ENCODE measurements at places on chromosomes 4 and X.

GRCh38 chr4:13371048-13371447 is 113.1 kb downstream of the RAB28 start:
- no peak for DNase-seq

- DNase-seq, result no peak
Measured at GRCh38 chr4:109191216-109191615, 111.2 kb downstream of the COL25A1 start.

- DNase-seq, result no peak
Measured at GRCh38 chr4:139521754-139522401, 34.1 kb downstream of the SETD7 start.

- no peak for DNase-seq
Measured at GRCh38 chr4:174056959-174057358, 226.5 kb downstream of the FBXO8 start.

- DNase-seq, result no peak
Measured at GRCh38 chr4:12703036-12703435, 781.1 kb downstream of the RAB28 start.

- DNase-seq, result no peak
Measured at GRCh38 chrX:6708041-6708440, 173.1 kb upstream of the VCX3A start.

DNA sequence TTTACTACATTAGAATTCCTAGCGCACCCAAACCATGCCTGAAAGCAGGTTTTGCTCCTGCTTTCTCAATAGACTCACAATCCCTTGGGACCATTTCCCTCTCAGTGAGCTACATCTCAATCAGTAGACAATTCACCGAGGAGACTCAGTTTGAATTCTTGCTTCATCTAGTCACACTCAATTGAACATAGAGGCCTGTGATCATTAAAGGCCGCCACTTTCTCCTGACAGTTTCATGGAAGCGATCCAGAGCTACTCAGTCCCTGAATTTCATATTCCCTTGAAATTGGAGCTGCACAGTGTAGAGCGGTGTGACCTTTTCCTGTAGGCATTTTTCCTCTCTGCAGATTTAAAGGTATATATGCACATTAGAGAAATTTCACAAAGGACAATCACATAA is 193.9 kb upstream of the SPOCK3 start:
- DNase-seq, result no peak

GRCh38 chrX:110041980-110042379 is 39.1 kb downstream of the TMEM164 start:
- no peak for DNase-seq

- DNase-seq, result no peak
Measured at GRCh38 chr4:87116231-87116630, 104.2 kb downstream of the KLHL8 start.

DNA sequence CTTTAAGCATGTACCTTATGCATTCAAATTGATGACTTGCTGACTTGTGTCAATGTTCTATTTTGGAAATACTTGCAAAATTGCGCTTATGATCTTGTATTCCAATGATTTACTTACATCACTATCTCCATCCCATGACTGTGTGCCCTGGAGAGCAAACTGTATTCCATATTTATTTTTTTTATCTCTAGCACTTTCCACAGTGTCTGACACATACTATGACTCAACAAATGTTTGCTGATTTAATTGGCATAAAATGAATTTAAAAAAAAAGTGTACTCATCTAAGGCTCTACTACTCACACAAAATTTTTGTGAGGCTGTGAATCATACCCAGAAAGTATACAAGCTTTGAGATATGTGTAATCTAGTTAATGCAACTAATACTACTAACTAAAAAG is 1066.8 kb upstream of the ADGRL3 start:
- no peak for DNase-seq

DNA sequence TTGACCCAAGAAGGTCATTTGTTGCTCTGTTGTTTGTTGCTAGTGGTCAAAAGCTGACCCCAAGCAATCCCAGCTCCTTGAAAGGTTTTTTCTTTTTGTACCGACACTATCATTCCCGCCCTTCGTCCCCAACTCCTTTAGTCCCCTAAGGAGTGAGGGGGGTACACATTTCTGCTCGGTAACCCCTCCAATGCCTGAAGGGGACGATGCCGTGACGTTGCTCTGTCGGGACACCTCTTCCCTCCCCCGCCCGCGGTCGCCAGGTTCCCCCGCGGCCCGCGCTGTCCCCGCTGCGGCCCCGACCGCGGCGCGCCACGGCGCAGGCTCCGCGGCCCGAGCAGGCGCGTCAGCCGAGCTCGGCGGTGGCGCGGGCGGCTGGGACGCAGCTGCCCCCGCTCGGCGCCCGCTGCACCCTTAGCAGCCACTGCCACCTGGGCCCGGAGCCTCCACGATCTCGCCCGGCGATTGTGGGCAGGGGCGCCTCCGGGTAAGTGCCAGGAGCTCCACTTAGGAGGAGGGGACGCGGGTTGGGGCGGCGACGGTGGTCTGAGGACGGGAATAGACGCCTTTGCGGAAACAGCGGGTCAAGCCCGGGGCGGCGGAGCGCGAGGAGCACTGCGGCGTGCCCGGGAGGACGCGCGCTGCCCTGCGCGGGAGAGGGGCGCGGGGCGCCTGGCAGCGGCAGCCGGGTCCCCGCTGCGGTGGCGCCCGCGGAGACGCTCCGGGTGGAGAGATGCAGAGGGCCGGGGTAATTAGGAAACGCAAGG is at the start of gene GLRB:
GLRB (plus strand) TSS at position 340 of the 767 bp plus-strand sequence. CDS start 1,875 bp downstream, outside the sequence.
- DNase-seq, result peak; percentile 70

Measured in type B pancreatic cell (in vitro differentiated cells).